ENCODE measurements at places on chromosomes 1 and 21.

- no peak for DNase-seq
Observed at GRCh38 chr1:46689897-46690296, 18.2 kb downstream of the TEX38 start.

- DNase-seq: no peak
Observed at GRCh38 chr1:76581712-76582111, 285.6 kb upstream of the ST6GALNAC5 start.

GRCh38 chr1:58748666-58749065 lies 35.2 kb downstream of the JUN start:
- no peak for DNase-seq

- no peak for DNase-seq
Observed at GRCh38 chr1:116763787-116764465, 9.7 kb downstream of the CD2 start.

- DNase-seq: no peak
Observed at GRCh38 chr21:15894596-15894995, 164.8 kb downstream of the USP25 start.

DNA sequence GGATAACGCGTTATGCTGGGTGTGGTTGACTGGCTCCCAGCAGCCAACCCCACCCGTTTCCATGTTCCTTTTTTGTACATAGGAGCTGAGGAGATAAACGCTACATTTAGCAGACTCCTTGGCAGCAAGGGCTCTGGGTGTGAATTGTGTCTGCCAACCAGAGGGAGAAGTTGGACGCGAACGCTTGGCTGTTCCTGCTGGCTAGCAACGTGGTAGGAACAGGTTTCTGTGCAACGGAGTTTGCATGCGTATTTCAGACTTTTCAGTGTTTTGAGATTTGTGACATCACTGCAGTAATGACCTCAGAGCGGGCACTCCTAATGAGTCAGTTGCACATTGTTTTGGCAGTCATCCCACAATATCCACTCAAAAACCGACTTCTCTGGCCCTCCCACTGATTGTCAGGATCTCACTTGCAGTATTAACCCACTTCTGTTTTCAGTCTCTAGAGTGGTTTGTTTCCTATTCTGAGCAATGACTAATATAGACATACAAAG lies 98.7 kb upstream of the RGS1 start:
- DNase-seq: no peak

DNA sequence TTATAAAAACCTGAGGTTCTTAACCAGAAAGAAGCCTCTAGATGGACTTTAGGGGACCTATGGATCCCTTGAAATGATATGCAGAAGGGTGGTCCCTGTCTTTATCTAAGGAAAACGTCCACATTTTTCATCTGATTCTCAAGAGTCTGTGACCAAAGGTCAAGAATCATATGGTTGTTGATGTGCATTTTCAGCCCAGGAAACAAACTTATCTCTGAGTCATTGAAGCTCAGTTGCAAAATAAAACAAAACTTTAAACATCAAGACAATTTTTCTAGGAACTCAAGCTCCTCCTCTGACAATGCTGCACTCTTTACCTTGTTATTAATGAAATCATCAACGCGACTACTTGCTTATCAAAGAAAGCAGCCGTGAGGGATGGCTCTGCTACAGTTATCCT lies 83.3 kb downstream of the TIAM1 start:
- no peak for DNase-seq
